T-cell (primary cell): ENCODE measurements at places on chromosomes 2 and 18. TPM values are rescaled to one million over a fixed set of nuclear protein-coding genes. Genes with fewer than 3 reads are reported as not detected.

The GCG gene
- total RNA-seq = not detected

The ANKRD36B gene
- total RNA-seq = 64.4 TPM

The EGR4 gene
- 0.28 TPM for total RNA-seq

The UCN gene
- 7.8 TPM for total RNA-seq

The EXOC6B gene
- 13.3 TPM for total RNA-seq

The EFHD1 gene
- total RNA-seq = 2.3 TPM

The AKAIN1 gene
- total RNA-seq = not detected

The TTC32 gene
- total RNA-seq = 40.1 TPM

The FRZB gene
- total RNA-seq = not detected

The NCKAP5 gene
- total RNA-seq = not detected

The NEURL3 gene
- total RNA-seq = 0.23 TPM

The INPP1 gene
- total RNA-seq = 2.1 TPM

The IL1RL1 gene
- total RNA-seq = 0.35 TPM

The KIAA2012 gene
- not detected for total RNA-seq

The EVA1A gene
- not detected for total RNA-seq

The ITPRIPL1 gene
- 3.9 TPM for total RNA-seq

The SLC19A3 gene
- not detected for total RNA-seq

The ANKRD30B gene
- total RNA-seq = not detected

The CD302 gene
- 1.6 TPM for total RNA-seq

The EFR3B gene
- total RNA-seq = 0.09 TPM

The LYPD1 gene
- not detected for total RNA-seq

The ATOH8 gene
- total RNA-seq = not detected

The MC2R gene
- total RNA-seq = not detected

The OR6B2 gene
- not detected for total RNA-seq

The XIRP2 gene
- total RNA-seq = not detected

The GALR1 gene
- not detected for total RNA-seq

The RAB17 gene
- total RNA-seq = 0.32 TPM

The COL4A4 gene
- 0.25 TPM for total RNA-seq

The MRPL53 gene
- 77.9 TPM for total RNA-seq

The SLC11A1 gene
- 0.79 TPM for total RNA-seq

The ATP6V1B1 gene
- total RNA-seq = not detected

The IL1R1 gene
- total RNA-seq = 1.4 TPM

The SERPINB4 gene
- not detected for total RNA-seq

The CD8B2 gene
- 1.7 TPM for total RNA-seq

The RPIA gene
- total RNA-seq = 23.6 TPM

The C2orf76 gene
- 5.2 TPM for total RNA-seq

The AGXT gene
- 0.88 TPM for total RNA-seq

The MBD1 gene
- 141 TPM for total RNA-seq

The ARL5A gene
- total RNA-seq = 44.8 TPM

The IL36B gene
- not detected for total RNA-seq

The ABCB6 gene
- total RNA-seq = 6.6 TPM

The POTEI gene
- total RNA-seq = not detected

The HNRNPLL gene
- 54.7 TPM for total RNA-seq

The EMX1 gene
- not detected for total RNA-seq

The ANKRD29 gene
- total RNA-seq = 0.48 TPM

The GPBAR1 gene
- 0.89 TPM for total RNA-seq

The SNORC gene
- total RNA-seq = 3.2 TPM

The CCDC68 gene
- total RNA-seq = not detected

The GTF2A1L gene
- not detected for total RNA-seq

The REG3G gene
- total RNA-seq = 0.32 TPM

The PCARE gene
- total RNA-seq = not detected

The PDE11A gene
- total RNA-seq = not detected

The NDC80 gene
- 2.3 TPM for total RNA-seq

The GAD1 gene
- total RNA-seq = not detected

The SLC23A3 gene
- 5.1 TPM for total RNA-seq

The OTOS gene
- not detected for total RNA-seq

The STARD6 gene
- total RNA-seq = not detected

The CCDC141 gene
- total RNA-seq = 16.8 TPM

The NTSR2 gene
- total RNA-seq = not detected
